K562 (cell line): ENCODE measurements at places on chromosomes 3 and 15. TPM values are rescaled to one million over a fixed set of nuclear protein-coding genes. Genes with fewer than 3 reads are reported as not detected.

DNA sequence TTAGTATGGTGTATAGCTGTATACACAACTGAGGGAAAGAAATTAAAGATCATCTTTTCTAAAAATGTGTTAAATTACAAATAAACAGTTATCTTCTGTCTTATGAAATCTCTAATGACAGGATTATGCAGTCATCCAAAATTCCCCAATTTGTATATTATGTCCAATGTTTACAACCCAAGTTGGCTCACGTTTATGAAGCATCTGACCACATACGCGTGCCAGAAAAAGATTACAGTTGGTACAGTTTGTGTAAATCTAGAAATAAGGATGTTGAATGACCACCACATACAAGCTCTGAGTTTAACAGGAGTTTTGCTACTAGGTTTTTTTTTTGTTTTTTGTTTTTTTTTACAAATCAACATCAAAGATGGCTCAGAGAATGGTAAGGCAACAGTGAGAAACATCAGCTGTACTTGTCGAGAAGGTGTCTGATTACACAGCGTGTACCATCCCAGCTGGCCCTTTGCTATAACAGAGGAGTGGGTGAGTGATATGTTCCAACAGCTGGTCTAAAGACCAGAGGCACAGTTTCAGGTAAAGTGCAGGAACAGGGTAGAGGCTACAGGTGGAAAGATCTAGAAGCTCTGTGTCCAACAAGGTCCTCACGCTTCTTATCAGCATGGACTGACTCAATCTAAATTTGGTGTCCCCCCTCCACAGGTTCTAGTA lies 47.1 kb downstream of the USF3 start:
- H3K36me3 ChIP-seq, result no peaks in the 10 kb centered on the region
- no peak for DNase-seq
- no peak overlapping the region for H3K27ac ChIP-seq
- no peak overlapping the region for H3K4me3 ChIP-seq
- H3K4me1 ChIP-seq, result no peaks in the 10 kb centered on the region

Gene ARID3B
- 14.1 and 15.1 TPM in 2 replicates for polyA plus RNA-seq

DNA sequence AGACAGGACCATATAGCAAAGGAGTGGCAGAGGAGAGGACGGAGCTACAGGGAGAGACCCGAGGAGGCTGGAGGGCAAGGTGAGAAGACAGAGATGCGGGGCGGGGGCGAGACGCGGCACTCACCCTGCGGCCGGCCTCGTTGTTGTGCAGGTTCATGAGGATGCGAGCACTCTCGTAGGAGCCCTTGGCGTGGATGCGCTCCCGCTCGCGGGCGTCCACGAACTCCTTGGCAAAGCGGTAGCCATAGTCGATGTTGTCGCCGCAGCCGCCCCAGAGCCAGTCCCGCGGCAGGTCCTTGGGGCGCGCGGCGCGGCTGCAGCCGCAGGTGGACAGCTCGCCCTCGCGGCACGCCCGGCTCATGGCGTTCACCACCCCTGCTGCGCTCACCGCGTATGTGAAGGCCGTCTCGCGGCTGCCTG lies 12.9 kb downstream of the WNT5A start:
- no peaks in the 10 kb centered on the region for H3K4me1 ChIP-seq
- no peak overlapping the region for H3K27ac ChIP-seq
- H3K27me3 ChIP-seq, result peaks cover 15% of the 10 kb centered on the region
- no peak for DNase-seq
- H3K4me3 ChIP-seq, result no peak overlapping the region

DNA sequence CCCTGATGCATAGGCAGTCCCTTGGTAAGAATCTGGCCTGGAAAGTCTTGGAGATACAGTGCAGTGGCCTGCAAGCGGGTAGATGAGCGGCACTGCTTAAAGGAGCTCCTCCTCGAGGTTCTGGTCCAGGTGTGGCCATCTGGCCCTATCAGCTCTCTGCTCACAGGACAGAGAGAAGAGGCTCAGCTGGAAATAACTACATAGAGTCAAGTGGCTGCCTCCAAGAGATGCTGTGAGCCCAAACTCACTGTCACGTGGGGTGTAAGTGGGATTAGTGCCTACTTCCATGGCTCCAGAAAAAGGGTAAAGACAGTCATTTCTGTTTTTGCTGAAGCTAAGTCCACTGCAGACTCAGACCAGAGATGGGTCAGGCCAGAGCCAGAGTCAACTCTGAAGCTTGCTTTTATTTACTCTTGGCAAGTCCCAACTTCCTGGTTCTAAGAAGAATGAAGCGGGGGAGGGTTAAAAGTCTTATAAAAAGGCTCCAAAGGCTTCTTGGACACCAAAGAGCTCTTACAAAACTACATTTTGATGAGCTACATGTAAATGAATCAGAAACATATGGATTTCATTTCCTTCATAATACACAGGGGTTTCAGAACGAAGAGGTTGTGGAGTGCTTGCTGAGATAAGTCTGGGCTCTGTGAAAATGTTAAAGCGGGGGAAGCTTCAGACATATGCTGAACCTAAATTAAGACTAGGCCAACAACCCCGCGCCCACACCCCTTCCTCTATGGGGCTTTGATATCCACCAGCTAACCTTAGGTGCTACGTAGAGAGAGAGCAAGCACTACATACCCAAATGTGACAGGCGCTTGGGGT lies 77.1 kb downstream of the PDZRN3 start:
- no peaks in the 10 kb centered on the region for H3K27me3 ChIP-seq
- H3K36me3 ChIP-seq, result no peaks in the 10 kb centered on the region
- H3K4me1 ChIP-seq, result no peaks in the 10 kb centered on the region
- no peak overlapping the region for H3K4me3 ChIP-seq
- H3K27ac ChIP-seq, result no peak overlapping the region

GRCh38 chr3:62823461-62824050 lies 51.7 kb downstream of the CADPS start:
- no peaks in the 10 kb centered on the region for H3K36me3 ChIP-seq
- no peak for DNase-seq
- H3K4me1 ChIP-seq, result no peaks in the 10 kb centered on the region
- H3K27ac ChIP-seq, result no peak overlapping the region
- no peak overlapping the region for H3K4me3 ChIP-seq

DNA sequence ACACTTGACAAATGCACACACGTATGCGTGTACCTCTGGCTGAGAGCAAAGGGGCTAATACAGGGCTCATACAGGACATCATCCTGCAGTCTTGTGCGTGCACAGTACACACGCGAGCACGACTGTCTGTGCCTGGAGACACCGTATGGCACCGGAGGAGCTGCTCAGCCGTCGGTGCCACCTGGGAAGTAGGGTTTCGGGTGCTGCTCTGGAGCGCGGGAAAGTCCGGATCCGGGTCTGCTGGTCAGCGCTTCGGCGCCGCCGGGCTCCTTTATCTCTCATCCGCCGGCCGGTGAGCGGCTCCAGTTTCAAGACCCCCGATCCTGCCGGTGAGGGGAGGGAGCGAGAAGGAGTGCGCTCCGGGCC lies 9.3 kb downstream of the FOXL2 start:
- H3K27me3 ChIP-seq, result no peaks in the 10 kb centered on the region
- no peak for DNase-seq
- no peak overlapping the region for H3K27ac ChIP-seq
- H3K4me1 ChIP-seq, result peaks cover 15% of the 10 kb centered on the region; the same call in 2 of the 3 replicates

Gene GABRB3
- polyA plus RNA-seq, result 0.23 and 0.27 TPM in 2 replicates

DNA sequence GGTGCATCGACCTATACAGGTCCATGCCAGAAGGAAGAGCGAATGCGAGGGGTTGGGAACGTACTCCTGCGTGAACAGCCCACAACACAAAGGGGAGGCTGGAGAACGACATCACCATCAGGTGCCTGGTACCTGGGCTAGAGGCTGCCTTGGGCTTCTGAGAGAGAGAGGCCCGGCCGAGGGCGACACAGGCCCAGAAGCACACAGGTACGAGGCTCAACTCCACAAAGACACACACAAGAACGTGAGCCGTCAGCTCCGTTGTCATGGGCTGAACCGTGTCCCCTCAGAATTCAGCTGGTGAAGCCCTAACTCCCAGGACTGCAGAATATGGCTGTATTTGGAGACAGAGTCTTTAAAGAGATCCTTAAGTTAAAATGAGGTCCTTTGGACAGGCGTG lies 134.3 kb downstream of the ATP10A start:
- H3K4me3 ChIP-seq, result no peak overlapping the region
- no peaks in the 10 kb centered on the region for H3K36me3 ChIP-seq
- DNase-seq, result no peak
- H3K27me3 ChIP-seq, result peaks cover 25% of the 10 kb centered on the region
- no peak overlapping the region for H3K27ac ChIP-seq
- no peaks in the 10 kb centered on the region for H3K4me1 ChIP-seq

Gene MEGF11
- polyA plus RNA-seq, result 0.23 TPM in 1 of 2 replicates, not detected in the other

- no peaks in the 10 kb centered on the region for H3K27me3 ChIP-seq
- H3K27ac ChIP-seq, result no peak overlapping the region
- no peak overlapping the region for H3K4me3 ChIP-seq
- H3K4me1 ChIP-seq, result peaks cover 6% of the 10 kb centered on the region; the same call in 1 of the 2 replicates
These were observed 23.9 kb downstream of the PLXNB1 start for GRCh38 chr3:48405971-48406370.

Gene THSD4
- polyA plus RNA-seq, result 0.03 TPM in 1 of 2 replicates, not detected in the other

Gene GPR149
- not detected in 2 replicates for polyA plus RNA-seq

DNA sequence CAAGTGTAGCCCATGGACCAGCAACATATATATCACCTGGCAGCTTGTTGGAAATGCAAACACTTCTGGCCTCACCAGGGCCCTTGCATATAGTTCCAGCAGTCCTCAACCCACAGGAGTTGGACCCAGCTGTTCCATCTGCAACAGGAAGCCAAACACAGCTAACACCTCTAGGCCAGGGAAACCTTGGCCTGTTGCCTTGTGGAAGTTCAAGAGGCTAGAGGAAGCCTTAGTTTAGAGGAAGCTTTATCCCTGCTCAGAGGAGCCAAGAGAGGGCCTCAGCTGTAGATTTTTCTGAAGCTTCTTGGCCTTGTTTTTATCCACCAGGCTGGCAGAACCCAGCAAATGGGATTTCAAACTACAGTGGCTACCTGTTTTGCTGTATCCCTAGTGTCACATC lies 11.4 kb downstream of the FHIT start:
- no peak for DNase-seq
- H3K27me3 ChIP-seq, result no peaks in the 10 kb centered on the region
- H3K4me3 ChIP-seq, result no peak overlapping the region
- H3K27ac ChIP-seq, result no peak overlapping the region

DNA sequence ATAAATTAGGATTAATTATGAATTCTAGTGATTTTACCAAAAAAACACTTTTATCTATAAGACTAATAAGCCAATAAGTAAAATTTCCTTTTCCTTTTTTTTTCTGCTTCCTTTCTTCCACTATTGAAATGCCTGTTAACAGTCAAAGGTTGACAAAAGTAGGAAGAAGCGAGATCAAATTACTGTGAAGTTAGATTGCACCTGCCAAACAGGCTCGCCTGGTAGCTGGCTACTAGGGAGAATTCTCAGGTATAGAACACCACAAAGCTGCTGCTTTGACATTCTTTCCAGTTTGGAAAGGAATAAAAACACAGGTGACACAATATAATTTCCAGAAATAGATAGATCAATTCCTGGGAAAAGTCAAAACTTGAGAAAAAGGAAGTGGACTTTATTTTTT lies 749.0 kb downstream of the NSUN3 start:
- H3K27ac ChIP-seq, result no peak overlapping the region
- no peaks in the 10 kb centered on the region for H3K36me3 ChIP-seq
- H3K4me3 ChIP-seq, result no peak overlapping the region
- no peaks in the 10 kb centered on the region for H3K27me3 ChIP-seq

DNA sequence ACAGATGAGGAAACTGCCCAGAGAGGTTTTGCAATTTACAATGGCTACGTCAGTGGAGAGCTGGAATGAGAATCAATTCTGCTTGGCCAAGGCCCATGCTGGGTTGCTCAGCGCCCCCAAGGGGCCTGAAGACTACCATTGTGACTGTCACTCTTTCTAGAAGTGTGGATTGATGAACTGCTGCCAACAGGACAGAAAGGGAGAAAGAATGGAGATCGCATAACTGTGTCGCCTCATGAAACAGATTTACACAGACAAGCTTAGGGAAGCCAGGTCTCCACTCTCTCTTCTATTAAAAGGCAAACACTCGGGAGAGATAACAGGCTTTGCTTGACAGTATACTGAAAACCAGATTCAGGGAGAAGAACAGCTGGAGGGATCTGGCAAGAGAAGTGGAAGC lies 160.0 kb downstream of the STT3B start:
- no peak overlapping the region for H3K27ac ChIP-seq
- no peaks in the 10 kb centered on the region for H3K27me3 ChIP-seq
- H3K4me1 ChIP-seq, result no peaks in the 10 kb centered on the region
- DNase-seq, result no peak

- H3K27me3 ChIP-seq, result peaks cover 6% of the 10 kb centered on the region; the same call in 1 of the 2 replicates
- DNase-seq, result no peak
- no peaks in the 10 kb centered on the region for H3K36me3 ChIP-seq
- H3K4me1 ChIP-seq, result no peaks in the 10 kb centered on the region
- H3K27ac ChIP-seq, result no peak overlapping the region
These were observed 342.1 kb downstream of the SLC9A9 start for GRCh38 chr3:143506190-143506589.
